Panc1 (cell line): ENCODE measurements at places on chromosomes 4 and X.

- no peak for DNase-seq
Measured at GRCh38 chr4:48139691-48140090, 5.6 kb upstream of the TXK start.

DNA sequence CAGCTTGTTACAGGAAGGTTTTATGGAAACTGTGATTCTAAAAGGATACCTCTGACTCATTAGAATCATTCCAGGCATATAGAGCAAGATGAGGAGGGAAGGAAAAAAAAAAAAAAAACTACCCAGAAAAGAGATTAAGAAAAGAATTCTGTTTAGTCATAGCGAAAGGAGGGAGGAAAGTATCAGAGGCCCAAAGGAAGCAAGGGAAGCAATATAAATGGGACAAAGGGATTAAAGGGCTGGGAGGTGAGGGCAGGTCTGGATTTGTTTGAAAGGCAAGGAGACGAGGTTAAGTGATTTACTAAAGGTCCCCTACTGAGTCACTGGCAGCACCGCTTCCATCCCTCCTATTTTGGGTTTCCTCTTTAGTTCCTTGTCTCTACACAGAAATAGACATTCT is 88.6 kb upstream of the IL1RAPL1 start:
- no peak for DNase-seq

DNA sequence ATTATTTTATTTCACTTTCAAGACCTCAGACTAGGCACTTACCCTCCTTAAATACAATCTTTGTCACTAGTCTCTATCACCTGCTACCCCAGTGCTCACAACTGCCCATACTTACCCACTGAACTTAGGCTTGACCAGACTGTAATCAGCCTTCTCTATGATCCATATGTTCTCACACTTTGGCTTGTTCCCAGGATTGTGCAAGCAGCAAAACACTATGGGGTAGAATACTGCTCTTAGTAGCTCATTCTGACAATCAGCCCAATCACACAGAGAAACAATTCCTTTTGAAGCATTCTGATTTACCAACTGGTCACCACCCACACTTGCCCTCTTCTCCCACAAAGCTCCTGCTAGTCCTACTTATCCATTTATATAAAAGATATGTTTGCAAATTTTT is 878.3 kb downstream of the FSTL5 start:
- DNase-seq = no peak

- DNase-seq = no peak
Measured at GRCh38 chrX:91079342-91080114, 355.1 kb upstream of the PABPC5 start.
